ENCODE measurements at places on chromosomes 4 and X.
A peak's percentile ranks its signal among the peaks of the same experiment; 100 is the strongest.

DNA sequence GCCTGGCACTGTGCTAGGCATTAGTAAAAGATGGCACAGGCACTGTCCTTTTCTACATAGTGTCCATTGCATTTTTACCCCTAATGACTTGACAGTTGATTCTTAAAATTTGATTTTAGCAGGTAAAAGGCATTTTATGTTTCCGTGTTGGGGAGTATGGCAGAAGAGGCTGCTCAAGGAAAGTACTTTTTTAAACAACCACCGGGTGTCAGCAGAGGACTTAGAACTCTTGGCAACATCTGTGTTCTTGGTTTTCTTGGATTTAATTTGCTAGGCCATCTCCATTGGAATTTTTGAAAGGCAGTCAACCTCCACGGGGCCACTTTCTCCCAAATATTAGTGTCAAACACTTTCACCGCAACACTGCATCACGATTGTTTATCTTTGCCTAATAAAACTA is 102.9 kb downstream of the TSPAN7 start:
- peak; percentile 15 for DNase-seq

- DNase-seq, result no peak
Observed at GRCh38 chr4:86916392-86916791, 18.4 kb upstream of the AFF1 start.

- no peak for DNase-seq
Observed at GRCh38 chrX:24391389-24391788, 30.9 kb downstream of the SUPT20HL1 start.

GRCh38 chr4:108346818-108347210 is 178.1 kb upstream of the LEF1 start:
- peak; percentile 24 for DNase-seq

DNA sequence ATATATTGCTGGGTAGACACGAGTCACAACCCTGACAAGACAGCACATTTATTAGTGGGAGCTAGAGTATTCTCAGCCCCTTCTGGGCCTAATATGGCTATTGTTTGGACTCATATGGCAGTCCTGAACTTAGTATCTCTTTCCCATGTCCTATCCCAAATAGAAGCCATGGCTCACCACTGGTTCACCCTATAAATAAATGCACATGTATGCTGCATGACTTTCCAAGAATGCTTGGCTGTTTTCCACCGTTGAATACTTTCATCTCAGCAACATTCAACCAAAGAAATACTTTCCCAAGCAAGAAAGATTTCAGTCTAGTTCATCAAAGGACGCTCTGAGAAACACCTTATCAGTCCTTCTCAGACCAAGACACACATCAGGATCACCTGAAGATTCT is 36.7 kb downstream of the SMPX start:
- no peak for DNase-seq

DNA sequence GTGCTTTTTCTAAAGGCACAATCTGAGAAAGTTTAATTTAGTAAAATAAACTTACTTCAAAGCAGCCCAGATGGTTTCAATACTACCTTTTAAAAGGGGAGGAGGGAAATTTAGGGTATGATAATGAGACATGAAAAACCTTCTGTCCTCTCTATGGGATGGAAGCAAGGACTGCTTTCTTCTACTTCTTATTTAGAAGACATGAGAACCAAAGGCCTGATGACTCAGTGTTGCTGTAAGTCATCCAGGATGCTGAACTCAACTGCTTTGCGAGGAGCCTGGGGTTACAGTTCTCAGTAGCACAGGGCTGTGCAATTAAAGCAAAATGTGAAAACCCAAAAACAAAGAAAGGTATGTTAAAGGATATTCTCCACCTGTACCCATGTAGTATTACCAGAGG is 140.8 kb upstream of the EDNRA start:
- DNase-seq, result peak; percentile 81

- DNase-seq, result no peak
Observed at GRCh38 chr4:123621072-123621705, 224.6 kb downstream of the SPRY1 start.

- no peak for DNase-seq
Observed at GRCh38 chrX:113009837-113010236, 169.2 kb upstream of the AMOT start.

DNA sequence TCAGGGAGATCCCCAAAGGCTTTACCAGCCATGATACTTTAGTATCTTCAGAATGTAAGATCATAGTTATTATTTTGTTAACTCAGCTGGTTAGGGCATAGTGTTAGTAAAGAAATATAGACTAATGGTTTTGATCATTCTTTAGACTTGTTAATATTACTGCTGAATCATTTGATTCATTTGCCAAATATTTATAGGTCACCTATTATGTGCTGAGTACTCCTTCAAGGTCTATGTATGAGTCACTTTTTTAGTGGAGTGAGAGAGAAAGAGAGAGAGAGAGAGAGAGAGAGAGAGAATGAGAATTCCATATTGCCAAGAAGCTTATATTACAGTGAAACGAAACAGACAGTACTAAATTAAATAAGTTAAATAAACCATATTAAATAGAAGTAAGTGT is 110.3 kb downstream of the UBE2NL start:
- no peak for DNase-seq

DNA sequence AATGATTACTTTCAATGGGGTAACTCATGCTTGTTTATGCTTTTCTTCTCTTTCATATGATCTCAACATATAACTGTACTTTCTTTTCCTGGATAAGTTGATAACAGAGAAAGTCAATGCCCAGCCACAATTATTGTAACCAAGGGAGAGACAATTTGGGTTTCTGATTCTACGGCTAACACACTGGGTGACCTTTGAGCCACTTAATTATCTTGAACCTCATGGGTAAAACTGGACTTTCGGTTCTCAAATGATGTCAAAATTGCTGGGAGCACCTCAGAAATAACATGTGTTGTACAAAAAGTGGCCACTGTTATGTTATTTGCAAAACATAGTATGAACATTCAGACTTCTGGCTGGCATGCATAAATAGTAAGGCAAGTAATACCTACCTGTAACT is 79.6 kb upstream of the MCF2 start:
- no peak for DNase-seq

DNA sequence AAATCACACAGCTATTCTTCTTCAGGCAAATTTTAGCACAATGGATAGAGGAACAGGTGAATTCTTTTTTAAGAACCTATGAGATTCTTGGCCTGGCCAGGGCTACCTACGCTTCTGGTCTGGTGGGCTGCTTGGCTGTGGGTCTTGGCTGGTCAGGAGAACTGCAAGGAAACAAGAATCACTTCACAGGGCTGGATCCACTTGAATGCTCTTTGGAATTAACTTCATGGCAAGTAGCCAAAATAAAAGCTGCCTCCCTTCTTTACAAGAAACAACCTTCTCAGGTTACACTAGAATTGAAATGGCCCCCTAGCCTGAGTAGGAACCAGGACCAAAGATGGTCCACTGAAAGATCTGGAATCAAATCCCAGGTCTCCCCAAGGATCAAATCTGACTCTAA is 519.1 kb downstream of the IQCM start:
- DNase-seq, result no peak

DNA sequence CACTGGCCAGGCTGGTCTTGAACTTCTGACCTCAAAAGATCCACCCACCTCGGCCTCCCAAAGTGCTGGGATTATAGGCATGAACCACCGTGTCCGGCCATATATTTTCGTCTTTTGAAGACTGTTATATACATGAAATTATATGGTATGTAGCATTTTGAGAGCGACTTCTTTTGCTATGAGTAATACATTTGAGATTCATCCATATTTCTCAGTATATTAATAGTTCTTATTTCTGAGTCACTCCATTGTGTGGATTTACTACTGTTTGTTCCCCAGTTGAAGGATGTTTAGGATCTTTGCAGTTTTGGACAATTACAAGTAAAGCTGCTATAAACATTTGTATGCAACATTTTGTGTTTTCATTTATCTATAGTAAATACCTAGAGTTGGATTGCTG is 34.9 kb downstream of the GNL3L start:
- no peak for DNase-seq

GRCh38 chr4:165079476-165079875 is 25.8 kb downstream of the TRIM75 start:
- peak; percentile 15 for DNase-seq

GRCh38 chr4:38368613-38369012 is 295.4 kb upstream of the KLF3 start:
- DNase-seq, result peak; percentile 61

GRCh38 chrX:129701624-129702069 is 37.1 kb upstream of the XPNPEP2 start:
- peak; percentile 6 for DNase-seq

DNA sequence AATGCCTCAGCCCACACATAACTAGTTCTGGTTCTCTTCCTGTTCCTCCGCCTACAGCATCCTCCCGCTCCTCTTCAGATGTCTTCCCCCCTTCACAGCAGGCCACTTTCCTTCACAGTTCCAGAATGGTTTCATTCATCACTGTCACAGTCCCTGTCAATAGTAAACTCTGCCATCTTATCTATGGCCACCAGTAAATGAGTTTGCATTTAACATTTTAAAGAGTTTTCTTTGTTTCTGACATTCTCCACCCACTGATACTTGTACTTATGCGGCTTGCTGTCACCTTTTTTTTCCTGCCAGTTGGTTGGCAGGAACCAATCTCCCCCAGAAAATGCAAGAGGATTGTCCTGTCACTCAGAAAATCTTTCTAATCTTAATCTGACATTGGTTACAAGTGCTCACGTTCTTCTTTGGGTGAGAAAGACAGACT is 114.1 kb downstream of the GLUD2 start:
- DNase-seq, result no peak

DNA sequence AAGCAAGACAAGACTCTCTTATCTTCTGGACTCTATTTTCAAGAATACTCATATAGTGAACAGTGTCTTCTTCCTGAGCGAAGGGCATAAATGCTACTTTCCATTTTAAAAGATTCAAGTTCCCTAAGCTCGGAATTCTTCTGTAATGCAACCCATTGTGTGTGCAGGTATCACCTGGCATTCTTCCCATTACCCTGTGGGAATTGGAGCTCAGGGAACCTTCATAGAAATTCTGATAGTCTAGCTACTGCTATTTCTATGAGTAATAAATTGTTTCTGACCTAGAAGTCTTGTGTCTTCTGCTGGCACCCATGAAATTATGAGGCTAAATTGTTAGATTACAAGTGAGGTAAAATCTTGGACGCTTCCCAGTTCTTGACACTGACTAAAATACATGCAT is 324.1 kb upstream of the DIPK2B start:
- no peak for DNase-seq

DNA sequence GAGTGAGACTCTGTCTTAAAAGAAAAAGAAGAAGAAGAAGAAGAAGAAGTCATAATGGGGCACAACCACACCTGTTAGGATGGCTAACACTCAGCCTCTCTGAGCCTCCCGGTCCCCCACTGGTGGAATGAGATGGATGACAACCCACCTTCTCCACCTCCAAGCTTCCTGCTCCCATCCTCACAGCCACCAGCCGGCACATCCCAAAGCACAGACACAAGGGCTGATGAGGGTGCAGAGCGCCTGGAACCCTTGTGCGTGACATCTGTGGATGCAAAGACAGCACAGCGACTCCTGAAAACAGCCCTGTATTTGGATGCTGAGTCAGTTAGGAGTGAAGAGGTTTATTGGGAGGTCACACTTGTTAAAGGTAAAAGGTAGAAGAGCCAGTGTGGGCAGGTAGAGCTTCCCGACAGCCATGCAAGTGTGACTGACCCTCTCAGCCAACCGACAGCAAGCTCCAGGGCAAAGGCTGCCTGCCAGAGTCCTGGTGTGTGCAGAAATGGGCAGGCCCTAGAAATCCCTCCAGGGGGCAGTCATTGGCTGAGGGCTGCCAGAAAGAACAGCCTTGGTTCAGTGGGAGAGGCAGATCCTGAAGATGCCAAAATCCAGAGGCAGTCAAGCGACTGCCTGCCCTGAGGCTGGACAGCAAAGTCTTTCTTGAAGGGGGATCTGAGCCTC is 26.6 kb upstream of the MAN2B2 start:
- peak; percentile 25 for DNase-seq

DNA sequence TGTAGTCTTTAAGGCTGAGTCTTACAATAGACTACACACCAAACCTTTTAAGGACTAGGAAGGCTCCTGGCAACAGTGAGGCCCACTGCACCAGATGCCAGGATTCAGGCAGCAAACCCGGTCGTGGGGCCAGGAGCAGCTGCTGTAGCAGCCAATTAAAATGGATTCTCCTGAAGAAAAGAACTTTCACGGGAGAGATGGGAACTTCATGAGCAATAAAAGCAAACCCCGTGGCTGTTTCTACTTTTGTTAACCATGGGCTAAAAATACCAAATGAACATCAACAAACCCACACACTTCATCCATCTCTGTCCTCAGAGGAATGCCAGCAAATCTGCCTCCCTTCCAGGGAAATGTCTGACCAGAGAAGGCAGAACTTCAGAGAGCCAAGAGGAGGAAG is 101.4 kb downstream of the BTC start:
- DNase-seq, result no peak

- DNase-seq, result peak; percentile 24
Observed at GRCh38 chr4:128287141-128287870, at the start of gene PGRMC2. PGRMC2 (minus strand) TSS chr4:128287813; CDS start chr4:128287790, 23 bp downstream.

GRCh38 chrX:143894938-143895337 is 11.1 kb downstream of the UBE2NL start:
- no peak for DNase-seq

GRCh38 chrX:19774905-19775304 is 112.5 kb downstream of the SH3KBP1 start:
- DNase-seq, result no peak

DNA sequence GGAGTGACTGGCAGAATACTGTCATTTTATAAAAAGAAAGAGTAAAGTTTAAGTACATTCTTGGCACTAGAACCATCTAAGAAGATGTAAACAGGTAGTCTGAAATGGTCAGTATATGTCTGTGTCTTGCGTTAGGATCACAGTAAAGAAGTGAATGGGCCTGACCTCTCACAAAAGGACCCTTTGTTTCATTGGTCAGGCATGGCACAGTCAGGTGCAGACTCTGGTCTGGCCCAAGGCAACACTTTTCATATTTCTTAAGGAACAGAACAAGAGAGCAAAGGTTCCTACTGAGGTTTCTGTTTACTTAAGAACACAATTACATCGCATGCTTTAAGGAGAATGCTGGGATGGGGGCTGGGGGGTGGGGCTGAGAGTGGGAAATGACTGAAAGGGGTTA is 48.1 kb downstream of the RPGR start:
- no peak for DNase-seq

- DNase-seq, result no peak
Observed at GRCh38 chrX:118976599-118977340, 2.4 kb downstream of the LONRF3 start.

- DNase-seq, result no peak
Observed at GRCh38 chr4:81366779-81367178, 104.9 kb downstream of the RASGEF1B start.

- DNase-seq, result no peak
Observed at GRCh38 chrX:45266456-45266855, 65.8 kb upstream of the DIPK2B start.

Data from brain microvascular endothelial cell (primary cell).